ENCODE measurements at places on chromosomes 7 and 10. TPM values are rescaled to one million over a fixed set of nuclear protein-coding genes. Genes with fewer than 3 reads are reported as not detected.

Gene HEPACAM2
- not detected for total RNA-seq

Gene CCDC172
- not detected for total RNA-seq

Gene GCC1
- total RNA-seq, result 13.9 TPM

Gene SND1
- 137 TPM for total RNA-seq

Gene SIRT1
- total RNA-seq, result 10.5 TPM
